Thoracic aorta (tissue), 2 donors: ENCODE measurements at places on chromosomes 12 and 14. TPM values are rescaled to one million over a fixed set of nuclear protein-coding genes. Genes with fewer than 3 reads are reported as not detected.

- no peaks in the 10 kb centered on the region for H3K4me1 ChIP-seq
- DNase-seq = no peak
- H3K4me3 ChIP-seq = no peak overlapping the region
- H3K27ac ChIP-seq = no peak overlapping the region
- no peaks in the 10 kb centered on the region for H3K36me3 ChIP-seq
These were observed 355.7 kb upstream of the TMEM132C start for GRCh38 chr12:127911291-127911690.

GRCh38 chr14:92645841-92646478, 102.5 kb downstream of the LGMN start:
- peak overlapping the region; percentile 99 for H3K27ac ChIP-seq
- no peaks in the 10 kb centered on the region for H3K27me3 ChIP-seq
- no peaks in the 10 kb centered on the region for H3K36me3 ChIP-seq
- no peak for DNase-seq
- peaks cover 28% of the 10 kb centered on the region for H3K4me1 ChIP-seq
- no peak overlapping the region for H3K4me3 ChIP-seq

- peaks cover 8% of the 10 kb centered on the region for H3K4me1 ChIP-seq
- no peak for DNase-seq
- no peaks in the 10 kb centered on the region for H3K27me3 ChIP-seq
- H3K27ac ChIP-seq = no peak overlapping the region
- H3K36me3 ChIP-seq = no peaks in the 10 kb centered on the region
These were observed 8.1 kb downstream of the GPR84 start for GRCh38 chr12:54356228-54356627.

GRCh38 chr14:99478128-99478527, 2.5 kb downstream of the SETD3 start:
- no peaks in the 10 kb centered on the region for H3K36me3 ChIP-seq
- peaks cover 16% of the 10 kb centered on the region for H3K4me1 ChIP-seq
- no peak for DNase-seq
- no peak overlapping the region for H3K27ac ChIP-seq
- H3K4me3 ChIP-seq = no peak overlapping the region
- no peaks in the 10 kb centered on the region for H3K27me3 ChIP-seq

- no peak overlapping the region for H3K4me3 ChIP-seq
- DNase-seq = no peak
- H3K27ac ChIP-seq = no peak overlapping the region
- peaks cover 4% of the 10 kb centered on the region for H3K36me3 ChIP-seq
- H3K27me3 ChIP-seq = no peaks in the 10 kb centered on the region
These were observed 15.4 kb downstream of the MON2 start for GRCh38 chr12:62481843-62482540.

GRCh38 chr14:88422047-88422446, 36.6 kb downstream of the SPATA7 start:
- no peaks in the 10 kb centered on the region for H3K27me3 ChIP-seq
- H3K4me3 ChIP-seq = no peak overlapping the region
- H3K36me3 ChIP-seq = peaks cover 7% of the 10 kb centered on the region
- no peak for DNase-seq
- H3K27ac ChIP-seq = no peak overlapping the region

- peak overlapping the region; percentile 99 for H3K27ac ChIP-seq
- DNase-seq = no peak
- no peaks in the 10 kb centered on the region for H3K27me3 ChIP-seq
- peaks cover 68% of the 10 kb centered on the region for H3K4me1 ChIP-seq
- no peaks in the 10 kb centered on the region for H3K36me3 ChIP-seq
These were observed 2.7 kb downstream of the LRP1 start for GRCh38 chr12:57130941-57131340.

GRCh38 chr12:74286254-74286653, 251.4 kb upstream of the ATXN7L3B start:
- H3K4me1 ChIP-seq = no peaks in the 10 kb centered on the region
- no peaks in the 10 kb centered on the region for H3K27me3 ChIP-seq
- no peak overlapping the region for H3K27ac ChIP-seq
- DNase-seq = no peak

GRCh38 chr12:65081496-65081895, 39.6 kb downstream of the WIF1 start:
- no peaks in the 10 kb centered on the region for H3K27me3 ChIP-seq
- no peak overlapping the region for H3K27ac ChIP-seq
- no peak for DNase-seq

- no peak for DNase-seq
- H3K27ac ChIP-seq = no peak overlapping the region
- H3K27me3 ChIP-seq = no peaks in the 10 kb centered on the region
- no peaks in the 10 kb centered on the region for H3K4me1 ChIP-seq
These were observed 53.5 kb downstream of the ARMH4 start for GRCh38 chr14:58098507-58098906.

- no peaks in the 10 kb centered on the region for H3K4me1 ChIP-seq
- H3K27me3 ChIP-seq = no peaks in the 10 kb centered on the region
- no peak overlapping the region for H3K27ac ChIP-seq
- H3K4me3 ChIP-seq = no peak overlapping the region
- no peak for DNase-seq
These were observed 120.9 kb downstream of the SINHCAF start for GRCh38 chr12:31205054-31205453.

GRCh38 chr14:71905031-71905430, 27.2 kb upstream of the RGS6 start:
- no peaks in the 10 kb centered on the region for H3K27me3 ChIP-seq
- H3K4me3 ChIP-seq = no peak overlapping the region
- H3K4me1 ChIP-seq = peaks cover 10% of the 10 kb centered on the region
- no peaks in the 10 kb centered on the region for H3K36me3 ChIP-seq
- DNase-seq = no peak

DNA sequence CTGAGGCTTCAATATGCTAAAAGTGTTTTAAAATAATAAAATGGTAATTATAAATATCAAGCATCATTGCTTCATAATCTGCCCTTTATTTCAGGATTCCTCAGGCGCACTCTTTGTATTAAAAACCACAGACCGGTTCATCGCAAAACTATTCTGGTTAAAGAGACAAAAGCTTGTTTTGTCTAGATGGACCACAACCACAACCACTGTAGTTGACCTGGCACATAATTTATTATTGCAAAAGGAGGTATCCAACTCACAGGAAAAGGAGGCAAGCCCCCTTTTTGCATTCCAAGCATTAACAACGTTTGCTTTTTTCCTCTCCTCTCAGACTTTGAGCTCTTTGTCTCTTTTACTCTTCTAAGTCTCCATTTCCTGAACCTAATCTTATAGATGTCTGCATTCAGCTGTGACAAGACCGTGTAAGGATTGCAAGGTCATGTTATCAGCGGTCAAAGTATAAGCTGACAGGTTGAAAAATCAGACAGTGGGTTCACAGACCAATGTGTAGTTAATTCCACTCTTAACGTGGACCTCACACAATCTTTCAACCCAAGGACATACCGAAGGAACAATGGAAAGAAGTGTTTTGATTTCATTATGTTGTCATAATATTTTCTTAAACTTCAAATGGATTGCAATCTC, 1057.6 kb downstream of the GALC start:
- no peak overlapping the region for H3K27ac ChIP-seq
- no peaks in the 10 kb centered on the region for H3K27me3 ChIP-seq
- no peak for DNase-seq
- H3K4me3 ChIP-seq = no peak overlapping the region
- no peaks in the 10 kb centered on the region for H3K4me1 ChIP-seq

GRCh38 chr12:109600481-109600880, 26.9 kb downstream of the MVK start:
- H3K4me1 ChIP-seq = peaks cover 8% of the 10 kb centered on the region
- no peak for DNase-seq
- no peaks in the 10 kb centered on the region for H3K36me3 ChIP-seq
- H3K27ac ChIP-seq = no peak overlapping the region
- H3K27me3 ChIP-seq = no peaks in the 10 kb centered on the region

- H3K27ac ChIP-seq = no peak overlapping the region
- H3K4me1 ChIP-seq = no peaks in the 10 kb centered on the region
- H3K27me3 ChIP-seq = no peaks in the 10 kb centered on the region
- DNase-seq = no peak
These were observed 37.8 kb downstream of the PHETA1 start for GRCh38 chr12:111330800-111331752.

DNA sequence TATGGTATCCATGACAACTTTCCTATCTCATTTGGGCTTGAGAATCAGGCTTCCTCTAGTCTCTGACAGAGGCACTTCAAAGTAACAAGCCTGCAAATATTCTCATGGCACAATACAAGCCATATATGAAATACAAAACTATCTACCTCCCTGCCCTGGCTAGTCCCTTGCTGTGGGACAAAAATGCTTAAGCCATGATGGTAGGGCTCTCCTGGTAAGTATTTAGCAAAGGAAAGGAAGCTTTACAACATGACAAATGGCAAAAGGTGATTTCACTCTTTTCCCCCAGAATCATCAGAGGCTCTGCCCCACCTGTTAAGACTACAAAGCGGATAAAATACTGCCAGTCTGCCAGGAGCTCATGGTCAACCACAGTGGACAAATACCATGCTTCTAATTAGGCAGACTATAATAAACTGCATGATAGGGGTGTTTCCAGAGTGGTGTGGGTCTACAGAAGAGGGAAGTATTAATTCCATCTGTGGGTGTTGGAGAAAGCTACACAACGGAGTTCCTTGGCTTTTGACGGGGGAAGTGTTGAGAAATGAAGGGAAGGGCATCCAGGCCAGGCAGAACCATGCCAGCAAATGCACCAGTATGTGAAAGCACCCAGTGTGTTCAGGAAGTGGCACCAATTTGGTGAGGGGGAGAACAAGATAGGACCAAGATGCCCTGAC, 92.9 kb downstream of the SPTSSA start:
- DNase-seq = no peak
- no peaks in the 10 kb centered on the region for H3K27me3 ChIP-seq
- H3K4me3 ChIP-seq = no peak overlapping the region
- no peak overlapping the region for H3K27ac ChIP-seq

The TPPP2 gene
- total RNA-seq = not detected

The CAPZA3 gene
- total RNA-seq = not detected

The AKAP5 gene
- 4.3 TPM for total RNA-seq

The EMP1 gene
- total RNA-seq = 295 TPM

The FIGNL2 gene
- total RNA-seq = 0.28 TPM

The NID2 gene
- total RNA-seq = 33.3 TPM

The CCDC60 gene
- not detected for total RNA-seq

The KRT83 gene
- total RNA-seq = not detected

The DBX2 gene
- total RNA-seq = 0.27 TPM
